ENCODE measurements at places on chromosomes 6 and 20. TPM values are rescaled to one million over a fixed set of nuclear protein-coding genes. Genes with fewer than 3 reads are reported as not detected.

The ESR1 gene
- 4.3 TPM for total RNA-seq

The CST2 gene
- total RNA-seq: not detected

DNA sequence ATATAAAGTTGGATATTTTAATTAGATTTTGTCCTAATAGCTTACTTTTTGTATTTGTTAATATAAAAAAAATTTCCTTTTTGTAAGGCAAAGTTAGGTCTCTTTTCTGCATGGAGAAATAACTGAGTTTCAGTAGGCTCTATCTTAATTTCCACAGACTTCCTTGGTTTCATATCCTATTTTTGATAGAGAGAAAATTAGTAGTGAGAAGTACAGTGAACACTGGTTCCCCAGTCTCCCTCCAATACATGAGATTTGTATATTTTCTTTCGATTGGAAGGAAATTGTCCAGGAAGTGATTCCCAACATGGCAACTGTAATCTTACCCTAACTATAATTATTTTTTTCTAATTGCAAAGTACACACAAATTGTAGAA lies 26.4 kb downstream of the TRIM27 start:
- DNase-seq: no peak

DNA sequence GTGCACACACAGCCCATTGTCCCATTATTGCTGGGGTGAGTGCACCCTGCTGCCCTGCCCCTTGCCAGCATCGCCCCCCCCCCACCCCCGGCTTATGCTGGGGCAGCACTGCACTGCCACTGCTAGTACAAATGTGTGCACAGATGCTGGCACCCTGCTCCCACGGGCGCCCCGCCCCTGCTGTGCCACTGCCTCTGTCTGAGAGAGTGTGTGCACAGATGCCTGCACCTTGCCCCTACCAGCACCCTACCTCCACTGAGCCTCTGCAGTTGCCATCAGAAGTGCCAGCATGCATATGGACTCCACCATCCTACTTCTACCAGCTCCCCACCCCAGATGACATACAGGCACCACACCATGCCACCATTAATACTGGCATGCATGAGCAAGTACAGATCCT lies 454.6 kb upstream of the KHDRBS2 start:
- no peak for DNase-seq

- no peak for DNase-seq
These were observed 194.2 kb upstream of the ZNF184 start for GRCh38 chr6:27667016-27667656.

DNA sequence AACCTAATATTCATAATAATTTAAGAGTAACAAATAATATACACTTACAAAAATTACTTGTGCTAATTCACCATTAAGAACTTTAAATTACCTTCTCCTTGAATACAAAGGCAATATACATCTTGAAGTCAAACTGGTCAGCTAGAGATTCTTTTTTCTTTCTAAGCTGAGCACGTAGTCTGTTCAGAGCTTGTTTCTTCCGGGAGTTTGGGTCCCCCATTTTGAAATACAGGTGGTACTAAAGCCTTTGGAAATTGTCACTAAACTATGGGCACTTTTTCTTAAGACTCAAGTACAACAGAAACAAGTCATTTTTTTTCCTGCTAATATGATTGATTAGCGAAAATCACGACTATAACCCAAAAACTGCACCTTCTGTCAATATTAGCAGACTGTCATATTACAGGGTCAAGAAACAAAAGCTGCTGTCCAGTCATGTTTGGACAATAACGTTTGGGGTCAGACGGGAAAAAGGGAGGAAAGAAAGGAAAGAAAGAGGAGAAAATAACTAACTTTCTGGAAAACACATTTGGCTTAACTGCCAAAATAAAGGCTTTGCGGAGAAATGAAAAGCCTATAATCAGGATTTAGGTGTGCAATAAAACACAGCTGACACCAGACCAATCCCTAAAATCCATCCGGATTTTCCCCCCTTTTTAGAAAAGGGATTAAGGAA lies 367 bp downstream of the C6orf62 start:
- no peak for DNase-seq
